Esophagus muscularis mucosa (tissue), 4 donors: ENCODE measurements at places on chromosomes 16 and 17.
A peak's percentile ranks its signal among the peaks of the same experiment; 100 is the strongest.

DNA sequence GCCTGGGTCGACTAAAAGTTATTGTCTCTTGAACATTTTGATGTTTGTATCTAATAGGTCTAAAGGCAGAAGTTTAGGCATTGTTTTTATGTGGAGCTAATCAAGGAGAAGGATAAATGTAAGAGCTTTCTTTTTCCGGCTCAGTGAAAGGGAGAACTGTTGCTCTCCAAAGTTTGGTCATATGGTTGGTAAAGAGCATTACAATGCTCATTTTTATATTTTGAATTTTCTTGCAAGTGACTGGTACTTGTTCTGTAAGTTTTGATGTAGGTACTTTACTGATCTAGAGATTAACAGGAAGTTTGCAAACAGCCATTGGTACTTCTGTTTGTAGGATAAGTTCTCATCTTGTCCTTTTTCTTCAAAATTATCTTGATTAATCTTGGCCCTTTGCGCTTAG lies 30.9 kb upstream of the BCAS3 start:
- no peak overlapping the region for H3K4me3 ChIP-seq
- no peak for DNase-seq
- H3K4me1 ChIP-seq: peaks cover 18% of the 10 kb centered on the region
- no peak overlapping the region for H3K27ac ChIP-seq
- peaks cover 41% of the 10 kb centered on the region for H3K36me3 ChIP-seq

DNA sequence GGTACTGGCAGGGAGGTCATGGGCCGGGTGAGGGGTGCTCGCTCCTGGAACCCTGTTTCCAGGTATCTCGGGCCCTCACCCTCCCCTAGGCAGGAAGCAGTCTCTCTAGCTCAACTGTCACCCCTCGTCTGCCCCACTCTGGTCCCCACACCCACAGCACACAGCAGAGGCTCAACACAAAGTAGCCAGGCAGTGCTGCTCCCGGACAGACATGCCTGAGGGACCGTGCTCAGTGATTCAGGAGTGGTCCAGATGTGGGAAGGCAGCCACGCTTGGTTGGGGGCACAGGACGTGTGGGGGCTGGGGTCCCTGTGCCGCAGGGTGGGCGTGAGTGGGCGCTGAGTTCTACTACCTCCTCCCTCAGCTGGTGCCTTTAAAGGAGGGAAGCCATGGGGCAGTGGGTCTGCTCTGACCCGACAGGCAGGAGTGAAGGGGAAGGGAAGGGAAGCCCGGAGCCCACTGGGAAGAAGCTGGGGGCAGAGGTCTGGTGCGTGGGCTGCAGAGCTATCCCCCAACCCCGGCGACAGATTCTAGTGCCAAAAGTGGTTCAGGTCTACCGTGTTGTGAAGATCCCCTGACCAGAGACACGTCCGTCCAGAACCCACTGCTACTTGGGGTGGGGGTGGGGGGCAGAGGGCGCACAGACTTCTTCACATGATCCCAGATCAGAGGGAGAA lies 11.8 kb downstream of the SLC16A3 start:
- H3K4me3 ChIP-seq: no peak overlapping the region
- H3K27ac ChIP-seq: peak overlapping the region; percentile 88
- H3K27me3 ChIP-seq: no peaks in the 10 kb centered on the region
- peaks cover 52% of the 10 kb centered on the region for H3K36me3 ChIP-seq
- H3K4me1 ChIP-seq: peaks cover 74% of the 10 kb centered on the region
- no peak for DNase-seq

GRCh38 chr17:76336756-76337412 lies 16.8 kb downstream of the PRPSAP1 start:
- no peak overlapping the region for H3K27ac ChIP-seq
- H3K36me3 ChIP-seq: peaks cover 8% of the 10 kb centered on the region
- DNase-seq: no peak
- no peak overlapping the region for H3K4me3 ChIP-seq
- no peaks in the 10 kb centered on the region for H3K27me3 ChIP-seq

GRCh38 chr16:2370721-2371120 lies 30.2 kb upstream of the ABCA3 start:
- H3K27me3 ChIP-seq: no peaks in the 10 kb centered on the region
- no peak overlapping the region for H3K27ac ChIP-seq
- no peak for DNase-seq
- peaks cover 6% of the 10 kb centered on the region for H3K4me1 ChIP-seq

GRCh38 chr16:29710227-29711219 lies 31.5 kb downstream of the QPRT start:
- no peak for DNase-seq
- no peak overlapping the region for H3K4me3 ChIP-seq
- H3K27ac ChIP-seq: no peak overlapping the region
- H3K36me3 ChIP-seq: no peaks in the 10 kb centered on the region

DNA sequence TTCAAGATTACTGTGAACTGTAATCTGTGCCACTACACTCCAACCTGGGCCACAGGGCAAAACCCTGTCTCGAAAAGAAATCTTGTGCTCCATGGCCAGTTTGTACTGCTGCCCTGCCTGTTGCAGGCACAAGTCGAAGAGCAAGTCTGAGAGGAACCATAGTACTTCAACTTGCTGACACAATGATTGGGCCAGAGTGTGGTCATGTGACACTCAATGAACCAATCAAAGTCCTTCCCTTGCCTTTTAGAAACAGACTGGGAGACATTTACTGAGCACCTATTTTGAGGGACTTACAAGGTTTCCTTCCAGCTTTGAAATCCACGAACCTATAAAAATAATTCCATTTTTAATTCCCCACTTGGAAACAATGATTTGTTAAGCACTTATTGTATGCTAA lies 39.8 kb upstream of the TMC5 start:
- H3K4me1 ChIP-seq: peaks cover 7% of the 10 kb centered on the region
- no peak overlapping the region for H3K27ac ChIP-seq
- H3K27me3 ChIP-seq: no peaks in the 10 kb centered on the region
- H3K4me3 ChIP-seq: no peak overlapping the region
- no peaks in the 10 kb centered on the region for H3K36me3 ChIP-seq
- DNase-seq: no peak

- H3K4me3 ChIP-seq: no peak overlapping the region
- DNase-seq: no peak
- H3K4me1 ChIP-seq: no peaks in the 10 kb centered on the region
- H3K27ac ChIP-seq: no peak overlapping the region
These were observed 12.1 kb upstream of the NLK start for GRCh38 chr17:28030386-28030785.

- H3K27ac ChIP-seq: peak overlapping the region; percentile 99
- H3K4me1 ChIP-seq: peaks cover 20% of the 10 kb centered on the region
- H3K27me3 ChIP-seq: no peaks in the 10 kb centered on the region
These were observed 999 bp upstream of the FLYWCH2 start for GRCh38 chr16:2881783-2882649.

DNA sequence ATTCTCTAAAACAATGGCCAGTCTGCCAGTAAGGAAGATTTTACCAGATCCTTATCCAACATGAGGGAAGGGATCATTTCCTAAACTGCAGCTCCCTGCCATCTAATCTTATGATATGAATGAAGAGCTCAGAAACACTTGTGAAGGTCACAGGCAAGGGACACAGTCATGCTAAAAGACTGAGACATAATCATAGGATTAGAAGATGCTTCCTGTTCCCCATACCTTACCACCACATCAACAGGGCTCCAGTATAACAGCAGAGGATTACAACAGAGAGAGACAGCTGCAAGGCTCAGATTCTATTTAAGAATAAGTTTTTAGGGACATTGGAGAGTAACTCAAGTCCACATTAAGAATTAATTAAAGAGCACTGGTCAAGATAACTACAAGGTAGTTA lies 93.3 kb downstream of the BRIP1 start:
- H3K4me1 ChIP-seq: peaks cover 5% of the 10 kb centered on the region
- H3K27ac ChIP-seq: no peak overlapping the region
- H3K27me3 ChIP-seq: no peaks in the 10 kb centered on the region
- H3K36me3 ChIP-seq: no peaks in the 10 kb centered on the region
- H3K4me3 ChIP-seq: no peak overlapping the region

GRCh38 chr16:67907397-67908180 lies 14.5 kb downstream of the PSKH1 start:
- H3K36me3 ChIP-seq: peaks cover 41% of the 10 kb centered on the region
- H3K27ac ChIP-seq: no peak overlapping the region
- no peak for DNase-seq
- H3K4me3 ChIP-seq: no peak overlapping the region

DNA sequence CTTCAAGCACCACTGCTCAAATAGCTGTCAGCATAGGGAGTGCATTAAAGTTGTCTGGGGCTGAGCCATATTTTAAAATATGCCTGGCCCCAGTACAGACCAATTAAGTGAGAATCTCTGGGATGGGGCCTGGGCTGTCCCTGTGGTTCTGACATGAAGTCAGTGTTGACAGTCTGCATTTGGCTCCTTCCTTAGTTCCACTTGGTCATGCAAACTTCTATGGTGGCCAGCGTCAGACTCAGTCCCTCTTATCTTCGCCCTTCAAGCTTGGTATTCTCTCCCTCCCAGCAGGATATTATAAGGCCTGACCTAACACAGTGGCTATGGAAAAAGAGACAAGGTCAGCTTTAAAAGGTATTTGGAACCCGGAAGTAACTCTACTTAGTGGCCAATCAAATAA lies 177.2 kb downstream of the PMP22 start:
- DNase-seq: no peak
- H3K27me3 ChIP-seq: no peaks in the 10 kb centered on the region
- H3K4me3 ChIP-seq: no peak overlapping the region

DNA sequence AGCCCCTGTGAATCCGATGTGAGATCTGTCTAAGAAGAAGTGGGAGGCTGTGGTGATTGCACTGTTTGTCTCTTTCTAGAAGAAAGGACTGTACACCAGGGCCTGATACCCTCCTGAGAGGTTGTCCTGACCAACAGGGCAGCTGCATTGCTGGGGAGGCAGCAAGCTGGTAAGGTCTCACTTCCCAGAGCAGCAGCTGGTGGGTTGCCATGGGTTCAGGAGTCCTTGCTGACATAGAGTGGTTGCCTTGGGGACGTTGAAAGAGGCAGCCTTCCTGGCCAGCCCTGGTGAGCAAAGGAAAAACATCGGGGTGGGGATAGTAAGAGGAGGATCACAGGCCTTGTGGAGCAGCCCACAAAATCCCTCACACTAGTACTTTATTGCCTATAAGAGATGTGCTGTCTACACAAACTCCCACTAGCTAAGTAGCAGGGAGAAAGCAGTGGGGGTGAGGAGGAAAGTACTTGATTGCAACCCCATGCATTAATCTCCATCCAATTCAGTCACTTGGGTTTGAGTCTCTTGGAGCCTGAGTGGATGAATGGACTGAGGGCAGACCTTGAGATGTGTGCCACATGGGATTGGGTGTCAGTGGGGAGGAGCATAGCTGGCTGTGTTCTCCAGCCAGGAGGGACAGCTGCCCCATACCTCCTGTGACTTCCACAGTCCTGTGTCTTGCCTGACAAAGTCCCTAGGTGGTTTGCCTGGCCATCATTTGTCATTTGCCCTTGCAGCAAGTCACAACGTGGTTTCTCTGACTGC lies 143.8 kb upstream of the RPL38 start:
- no peaks in the 10 kb centered on the region for H3K27me3 ChIP-seq
- DNase-seq: no peak
- H3K27ac ChIP-seq: no peak overlapping the region
- no peak overlapping the region for H3K4me3 ChIP-seq
- no peaks in the 10 kb centered on the region for H3K4me1 ChIP-seq

DNA sequence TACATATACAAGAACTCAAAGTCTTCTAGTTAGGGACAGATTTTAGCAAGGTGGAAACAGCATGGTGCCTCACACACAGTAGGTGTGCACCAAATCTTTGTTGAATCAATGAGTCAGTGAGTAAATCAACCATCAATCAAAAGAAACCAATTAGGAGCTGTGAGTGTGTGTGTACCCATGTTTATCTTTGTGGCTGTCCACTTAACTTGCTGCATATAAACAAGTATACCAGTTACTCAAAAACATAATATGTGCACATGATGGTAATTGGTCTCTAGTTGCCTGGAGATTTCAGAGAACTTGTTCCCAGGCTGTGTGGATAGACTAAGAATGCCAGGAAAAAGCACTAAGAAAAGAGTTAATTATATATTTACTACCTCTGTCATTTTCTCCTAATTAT lies 272.2 kb upstream of the CCL2 start:
- no peak overlapping the region for H3K27ac ChIP-seq
- H3K4me3 ChIP-seq: no peak overlapping the region
- H3K27me3 ChIP-seq: no peaks in the 10 kb centered on the region
- no peak for DNase-seq
